ENCODE measurements at places on chromosomes 2 and 18.

GRCh38 chr2:42103829-42104228 lies 56.0 kb downstream of the PKDCC start:
- DNase-seq: no peak

DNA sequence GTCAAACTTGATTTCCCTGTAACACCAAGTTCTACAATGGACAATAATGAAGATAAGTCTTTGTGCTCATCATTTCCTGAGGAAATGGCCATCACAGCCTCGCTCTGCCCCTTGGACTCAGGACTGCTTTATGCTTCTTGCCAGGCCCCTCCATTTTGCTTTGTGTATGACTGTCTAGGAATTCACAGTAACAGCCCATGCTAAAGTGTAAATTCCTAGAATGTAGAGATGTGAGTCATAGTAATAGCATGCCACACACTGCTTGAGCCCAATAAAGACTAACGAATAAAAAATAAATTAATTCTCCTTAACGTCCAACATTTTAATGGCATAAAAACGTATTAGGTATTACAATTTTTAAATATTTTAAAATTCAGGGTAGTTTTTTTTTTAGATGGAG lies 226.5 kb downstream of the PID1 start:
- no peak for DNase-seq

- no peak for DNase-seq
Measured at GRCh38 chr18:43393174-43393573, 115.9 kb upstream of the SYT4 start.

DNA sequence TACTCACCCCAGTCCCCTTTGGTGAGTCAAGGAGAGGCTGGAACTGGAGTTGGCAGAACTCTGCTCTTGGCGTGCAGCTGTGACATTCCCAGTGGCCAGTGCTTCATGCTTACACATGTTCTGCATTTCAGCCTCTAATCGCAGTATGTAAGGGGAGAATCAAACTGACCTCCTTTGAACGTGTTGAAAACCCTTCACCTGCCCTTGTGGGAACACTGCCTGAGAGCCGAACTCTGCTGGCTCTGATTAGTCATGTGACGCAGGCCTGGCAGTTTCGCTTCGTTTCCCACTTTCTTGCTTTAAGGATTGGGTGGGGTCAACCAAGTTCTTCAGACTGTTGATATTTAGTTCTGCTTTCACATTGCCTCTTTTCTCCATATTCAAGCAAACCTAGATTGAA lies 173.8 kb upstream of the BCL2L11 start:
- DNase-seq: no peak

All from stimulated activated CD4-positive, alpha-beta T cell treated with anti-CD3 and anti-CD28 coated beads, Interleukin-1b, Interleukin-23, amount 100 ng/mL, for 24 hours (primary cell).